NCI-H1105 (cell line): ENCODE measurements at places on chromosomes 7 and 10.
A peak's percentile ranks its signal among the peaks of the same experiment; 100 is the strongest.

DNA sequence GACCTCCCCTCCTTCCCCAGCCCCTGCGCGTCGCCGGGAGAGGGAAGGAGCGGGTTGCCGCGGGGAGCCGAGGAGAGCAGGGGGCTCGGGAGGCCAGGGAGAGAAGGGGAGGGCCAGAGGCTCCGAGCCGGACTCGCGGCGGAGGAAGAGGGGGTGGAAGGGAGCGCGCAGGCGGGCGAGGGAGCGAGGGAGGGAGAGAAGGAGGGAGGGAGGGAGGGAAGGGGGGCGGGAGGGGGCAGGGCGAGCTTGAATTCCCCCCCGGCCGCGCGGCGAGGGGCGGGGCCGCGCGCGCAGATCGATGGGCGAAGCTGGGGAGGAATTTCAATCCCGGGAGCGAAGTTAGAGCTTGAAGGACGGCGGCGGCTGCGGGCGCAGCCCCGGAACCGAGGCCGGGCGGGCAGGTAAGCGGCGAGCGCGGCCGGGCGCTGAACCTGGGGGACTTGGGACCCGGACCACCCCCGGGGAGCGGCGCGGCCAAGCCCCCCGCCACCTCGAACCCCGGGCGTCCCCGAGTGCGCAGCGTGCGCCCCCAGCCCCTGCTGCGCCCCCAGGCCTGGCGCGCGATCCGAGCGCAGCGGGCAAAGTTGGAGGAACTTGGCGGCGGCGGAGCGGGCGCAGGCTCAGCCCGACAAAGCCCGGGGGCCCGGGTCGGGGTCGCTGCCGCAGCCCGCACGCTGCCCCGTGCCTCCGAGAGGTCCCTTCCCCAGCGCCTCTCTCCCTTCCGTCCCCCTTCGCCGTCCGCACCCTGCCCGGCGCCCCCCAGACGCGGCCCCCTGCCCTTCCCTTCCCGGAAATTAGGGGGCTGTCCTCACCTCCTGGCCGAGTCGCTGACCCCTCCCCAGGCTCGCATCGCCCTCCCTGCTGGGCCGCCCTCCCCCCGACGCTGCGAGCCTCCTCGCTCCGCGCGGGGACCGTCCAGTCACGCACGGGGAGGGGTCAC, at the start of gene ELFN1:
TSS of gene ELFN1 (plus strand) at position 324 of the 940 bp plus-strand sequence. CDS start 74,320 bp downstream, outside the sequence.
- DNase-seq: peak; percentile 55

GRCh38 chr7:23965296-23965695, 255.3 kb downstream of the STK31 start:
- DNase-seq: no peak

DNA sequence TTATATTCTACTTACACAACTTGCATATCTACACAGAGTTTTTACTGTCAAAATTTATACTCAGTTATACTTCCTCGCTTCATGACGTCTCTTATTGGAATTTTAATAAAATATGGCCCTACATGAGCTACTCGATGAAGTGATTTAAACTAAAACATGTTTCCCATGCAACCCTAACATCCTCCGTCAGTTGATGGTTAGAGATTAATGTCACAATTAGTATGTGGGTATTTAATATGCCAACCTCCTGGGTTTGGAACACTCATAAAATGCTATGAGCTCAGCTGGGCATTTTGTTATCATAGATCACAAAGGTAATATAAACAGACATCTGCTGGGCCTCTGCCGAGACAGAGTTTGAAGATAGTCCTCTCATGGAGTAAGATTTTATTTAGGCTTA, 66.5 kb downstream of the GNAT3 start:
- DNase-seq: no peak

- no peak for DNase-seq
These were observed 146.5 kb downstream of the HGF start for GRCh38 chr7:81623251-81623855.

DNA sequence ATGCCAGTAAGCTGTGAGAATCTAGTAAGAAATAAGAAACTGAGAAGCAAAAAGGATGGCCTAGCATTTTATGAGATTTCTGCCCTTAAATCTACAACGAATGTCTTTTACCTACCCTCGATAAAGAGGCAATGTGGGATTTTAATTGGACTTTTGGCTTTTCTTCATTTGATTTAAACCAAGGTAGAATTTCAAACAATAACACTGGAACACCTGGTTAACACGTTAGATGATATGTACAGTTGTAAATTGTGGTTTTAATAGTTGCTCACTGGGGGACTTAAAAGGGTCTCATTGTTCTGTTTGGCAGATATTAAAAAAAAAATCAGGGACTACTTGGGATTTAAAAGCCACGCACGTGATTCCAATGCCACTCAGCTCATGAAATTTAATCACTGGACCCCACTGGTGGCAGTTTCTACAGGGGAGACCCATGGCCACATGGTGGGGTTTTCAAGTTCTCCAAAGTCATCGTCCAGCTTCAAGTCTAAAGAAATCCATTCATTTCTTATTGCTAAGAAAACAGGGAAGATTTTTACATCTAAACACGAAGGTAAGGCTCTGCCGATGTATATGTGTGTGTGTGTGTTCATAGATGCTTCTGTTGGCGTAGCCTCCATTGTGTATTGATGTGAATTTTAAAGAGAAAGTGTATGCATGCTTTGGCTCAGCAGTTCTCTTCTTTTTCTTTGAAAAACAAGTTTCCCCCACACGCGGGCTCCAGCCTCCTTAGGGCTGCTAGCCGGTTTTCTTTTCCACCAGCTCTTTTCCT, 588.6 kb upstream of the MKI67 start:
- DNase-seq: no peak

DNA sequence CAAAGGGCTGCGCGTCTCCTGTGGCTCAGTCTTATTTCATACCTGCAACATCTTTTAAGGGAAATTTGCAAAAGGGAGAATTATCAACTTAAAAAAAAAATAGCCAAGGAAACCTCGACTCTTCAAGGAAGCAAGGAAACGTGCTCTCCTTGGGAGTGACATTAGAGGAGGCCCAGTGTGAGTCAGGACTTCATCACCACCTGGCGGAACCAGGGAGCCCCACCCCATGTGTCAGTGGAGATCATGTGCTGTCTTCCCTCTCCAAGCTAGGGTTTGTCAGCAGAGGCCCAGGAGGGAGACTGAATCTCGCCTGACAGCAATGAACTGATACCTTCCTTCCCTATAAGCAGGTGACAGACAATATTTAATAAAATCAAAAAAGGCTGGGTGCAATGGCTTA, 28.9 kb downstream of the POR start:
- DNase-seq: no peak

GRCh38 chr10:64350665-64351064, 829.5 kb downstream of the REEP3 start:
- no peak for DNase-seq

- DNase-seq: no peak
These were observed 172.1 kb downstream of the DIP2C start for GRCh38 chr10:517241-517830.

DNA sequence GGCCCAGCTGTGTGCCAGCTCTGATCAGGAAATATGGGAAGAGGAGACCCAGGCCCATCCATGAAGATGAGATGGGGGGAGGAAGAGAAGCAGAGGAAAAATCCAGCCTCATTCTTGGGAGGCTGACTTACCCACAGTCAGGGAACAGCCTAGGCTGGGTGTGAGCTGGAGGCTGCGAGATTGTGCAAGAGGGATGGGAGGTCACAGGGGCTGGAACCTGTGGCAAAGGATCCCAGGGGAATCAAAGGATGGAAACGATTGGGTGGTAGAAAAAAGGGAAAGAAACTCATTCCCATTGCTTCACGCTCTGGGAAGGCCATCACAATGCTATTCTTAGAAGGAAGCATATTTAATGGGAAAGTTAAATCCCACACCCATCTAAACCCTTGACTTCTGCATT, 26.7 kb upstream of the CRHR2 start:
- no peak for DNase-seq

- no peak for DNase-seq
These were observed 19.5 kb downstream of the PRKAG2 start for GRCh38 chr7:151857412-151857811.

- DNase-seq: no peak
These were observed 27.9 kb downstream of the BBS9 start for GRCh38 chr7:33157311-33157710.

GRCh38 chr7:82945480-82945879, 217.2 kb downstream of the PCLO start:
- DNase-seq: no peak

GRCh38 chr7:142799437-142799835, 28.7 kb downstream of the PRSS2 start:
- DNase-seq: no peak

GRCh38 chr10:36612436-36612835, 513.0 kb upstream of the ANKRD30A start:
- no peak for DNase-seq

- DNase-seq: no peak
These were observed 97.3 kb upstream of the CTBP2 start for GRCh38 chr10:125257521-125258108.

- no peak for DNase-seq
These were observed 31.5 kb downstream of the PIK3AP1 start for GRCh38 chr10:96688789-96689188.

- no peak for DNase-seq
These were observed 541.0 kb upstream of the FZD8 start for GRCh38 chr10:36183056-36183455.

GRCh38 chr7:154947604-154948003, 55.3 kb downstream of the PAXIP1 start:
- DNase-seq: no peak

DNA sequence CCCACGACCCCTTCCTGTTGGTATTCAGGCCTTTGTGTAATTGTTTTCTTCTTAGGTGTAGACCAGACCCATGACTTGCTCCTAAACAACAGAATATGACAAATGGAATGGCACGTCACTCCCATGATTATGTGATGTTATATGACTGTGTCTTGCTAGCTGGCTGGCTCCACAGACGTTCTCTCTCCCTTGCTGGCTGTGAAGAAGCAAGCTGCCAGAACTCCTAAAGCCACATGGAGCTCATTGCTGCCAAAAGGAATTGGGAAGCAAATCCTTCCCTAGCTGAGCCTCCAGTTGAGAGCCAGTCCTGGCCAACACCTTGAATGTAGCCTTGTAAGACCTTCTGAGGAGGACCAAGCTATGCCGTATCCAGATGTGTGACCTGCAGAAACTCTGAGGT, 74.2 kb downstream of the RAB18 start:
- no peak for DNase-seq

GRCh38 chr10:63522995-63523394, 1.8 kb downstream of the REEP3 start:
- DNase-seq: no peak

GRCh38 chr7:106071999-106072714, 40.0 kb downstream of the SYPL1 start:
- peak; percentile 80 for DNase-seq

- no peak for DNase-seq
These were observed 101.3 kb downstream of the COL28A1 start for GRCh38 chr7:7434329-7434728.

DNA sequence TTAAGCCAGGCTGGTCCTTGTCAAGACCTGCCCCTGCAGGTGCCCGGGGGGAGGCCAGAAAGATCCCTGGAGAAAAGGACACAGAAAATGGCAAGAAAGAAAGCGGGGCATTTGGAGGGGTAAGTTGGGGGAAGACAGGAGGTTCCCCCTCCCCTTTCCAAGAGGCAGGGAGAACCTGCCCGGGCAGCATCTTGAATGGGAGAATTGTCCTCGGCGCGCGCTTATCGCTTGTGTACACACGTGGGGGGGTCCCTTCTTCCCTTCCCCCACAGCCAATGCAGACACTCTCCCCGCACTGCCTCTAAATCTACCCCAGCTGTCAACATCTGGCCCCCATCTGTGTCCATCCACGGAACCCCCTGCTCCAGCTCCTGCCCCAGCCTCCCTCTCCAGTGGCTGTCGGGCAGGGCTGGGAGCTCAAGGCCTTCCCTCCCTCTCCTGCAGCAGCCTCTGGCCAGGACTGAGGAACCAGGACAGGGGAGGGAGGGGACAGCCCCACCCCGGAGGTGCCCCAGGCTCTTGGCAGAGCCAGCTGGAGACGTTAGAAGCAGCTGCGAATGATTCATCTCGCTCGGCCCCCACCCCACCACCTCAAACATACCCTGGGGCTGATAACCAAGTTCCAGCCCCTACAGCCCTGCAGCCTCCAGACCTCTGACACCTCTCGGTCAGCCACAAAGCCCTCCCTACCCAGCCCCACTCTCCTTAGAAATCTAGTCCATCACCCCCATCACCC, 25.3 kb downstream of the EPHB4 start:
- DNase-seq: peak; percentile 90

DNA sequence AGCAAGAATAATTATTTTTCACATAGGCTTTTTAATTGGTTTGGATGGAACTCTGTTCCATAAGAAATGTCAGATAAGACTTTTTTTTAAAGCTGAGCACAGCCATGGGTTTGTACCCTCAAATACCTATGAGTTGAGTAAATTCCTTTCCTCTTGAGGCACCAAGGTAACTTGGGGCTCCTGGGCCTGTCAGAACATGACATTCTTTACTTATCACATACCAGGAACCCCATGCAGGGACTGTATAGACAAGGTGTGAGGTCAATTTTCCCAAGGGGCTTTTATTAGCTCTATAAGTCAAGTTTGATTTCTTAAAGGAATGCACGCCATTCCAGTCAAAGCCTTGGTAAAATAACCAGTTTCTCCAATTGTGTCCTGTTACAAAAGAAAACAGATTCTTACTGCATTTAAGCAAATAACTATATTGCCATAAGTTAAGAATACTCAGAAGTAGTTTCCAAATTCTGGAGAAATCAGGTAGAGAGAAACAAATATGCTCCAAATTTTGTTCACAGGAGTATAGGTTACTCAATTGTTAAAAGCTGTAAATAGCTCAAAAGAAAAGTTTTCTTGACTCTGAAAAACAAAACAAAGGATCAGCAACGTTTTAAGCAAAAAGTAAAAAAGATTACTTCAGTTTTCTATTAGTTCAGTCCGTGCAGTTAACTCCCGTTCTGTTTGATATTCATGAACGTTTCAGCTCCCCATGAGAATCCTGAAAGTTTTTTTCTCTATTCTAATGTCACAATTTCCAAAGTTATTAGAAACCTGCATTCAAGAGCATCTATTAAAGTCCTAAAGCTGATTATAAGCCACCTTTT, 167.5 kb upstream of the NAMPT start:
- no peak for DNase-seq

DNA sequence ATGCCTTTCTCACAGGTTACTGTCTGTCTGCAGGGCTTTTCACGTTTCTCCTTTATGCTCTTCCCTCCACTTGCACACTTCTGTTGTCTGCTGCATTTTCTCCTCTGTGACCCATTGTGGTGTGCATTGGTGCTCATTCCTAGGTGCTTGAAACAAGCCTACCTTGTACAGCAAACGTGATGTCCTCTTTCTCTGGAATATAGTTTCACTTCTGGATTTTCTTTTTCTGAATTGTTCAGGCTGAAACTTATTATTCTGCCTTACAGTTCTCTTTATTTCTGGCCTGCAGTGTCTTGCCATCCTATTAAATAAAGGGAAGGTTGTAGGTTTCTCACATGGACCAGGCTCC, 128.8 kb upstream of the SAMD8 start:
- no peak for DNase-seq

DNA sequence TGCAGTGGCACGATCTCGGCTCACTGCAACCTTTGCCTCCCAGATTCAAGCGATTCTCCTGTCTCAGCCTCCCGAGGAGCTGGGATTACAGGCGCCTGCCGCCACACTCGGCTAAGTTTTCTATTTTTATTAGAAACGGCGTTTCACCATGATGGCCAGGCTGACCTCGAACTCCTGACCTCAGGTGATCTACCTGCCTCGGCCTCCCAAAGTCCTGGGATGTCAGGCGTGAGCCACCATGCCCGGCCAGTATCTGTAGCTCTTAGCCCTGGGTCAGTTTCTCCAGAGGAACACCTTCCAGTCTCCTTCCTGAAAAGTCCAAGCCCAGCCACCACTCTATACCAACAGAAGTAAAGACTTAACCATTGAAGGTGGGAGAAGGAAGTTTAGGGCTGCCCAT, 15.2 kb upstream of the ZKSCAN1 start:
- DNase-seq: no peak
